SHP77 (cell line): ENCODE measurements at places on chromosomes 6 and 20.
A peak's percentile ranks its signal among the peaks of the same experiment; 100 is the strongest.

DNA sequence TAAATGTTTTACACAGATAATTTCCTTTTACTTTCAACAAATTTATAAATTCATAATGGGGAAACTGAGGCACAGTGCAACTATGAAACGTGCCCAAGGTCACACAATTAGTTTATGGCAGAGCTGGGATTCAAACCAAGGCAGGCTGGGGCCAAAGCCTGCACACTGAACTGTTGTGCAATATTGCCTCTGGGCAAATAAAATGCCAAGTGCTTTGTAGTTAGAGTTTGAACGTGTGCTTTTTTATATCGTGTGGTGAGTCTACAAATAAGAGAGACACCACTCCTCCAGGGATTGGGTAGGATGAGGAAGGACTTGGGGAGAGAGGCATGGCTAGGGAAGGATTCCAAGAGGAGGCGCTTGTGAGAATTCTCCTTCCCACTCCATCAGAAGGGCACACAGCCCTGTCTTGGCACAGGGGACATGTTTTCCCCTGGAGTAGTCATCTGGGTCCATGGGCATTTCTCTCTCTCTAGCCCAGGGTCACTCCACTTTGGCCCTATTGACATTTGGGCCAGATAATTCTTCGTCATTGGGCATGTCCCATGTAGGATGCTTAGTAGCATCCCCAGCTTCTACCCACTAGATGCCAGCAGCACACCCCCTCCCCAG lies 2.8 kb upstream of the CDH22 start:
- no peak for DNase-seq

DNA sequence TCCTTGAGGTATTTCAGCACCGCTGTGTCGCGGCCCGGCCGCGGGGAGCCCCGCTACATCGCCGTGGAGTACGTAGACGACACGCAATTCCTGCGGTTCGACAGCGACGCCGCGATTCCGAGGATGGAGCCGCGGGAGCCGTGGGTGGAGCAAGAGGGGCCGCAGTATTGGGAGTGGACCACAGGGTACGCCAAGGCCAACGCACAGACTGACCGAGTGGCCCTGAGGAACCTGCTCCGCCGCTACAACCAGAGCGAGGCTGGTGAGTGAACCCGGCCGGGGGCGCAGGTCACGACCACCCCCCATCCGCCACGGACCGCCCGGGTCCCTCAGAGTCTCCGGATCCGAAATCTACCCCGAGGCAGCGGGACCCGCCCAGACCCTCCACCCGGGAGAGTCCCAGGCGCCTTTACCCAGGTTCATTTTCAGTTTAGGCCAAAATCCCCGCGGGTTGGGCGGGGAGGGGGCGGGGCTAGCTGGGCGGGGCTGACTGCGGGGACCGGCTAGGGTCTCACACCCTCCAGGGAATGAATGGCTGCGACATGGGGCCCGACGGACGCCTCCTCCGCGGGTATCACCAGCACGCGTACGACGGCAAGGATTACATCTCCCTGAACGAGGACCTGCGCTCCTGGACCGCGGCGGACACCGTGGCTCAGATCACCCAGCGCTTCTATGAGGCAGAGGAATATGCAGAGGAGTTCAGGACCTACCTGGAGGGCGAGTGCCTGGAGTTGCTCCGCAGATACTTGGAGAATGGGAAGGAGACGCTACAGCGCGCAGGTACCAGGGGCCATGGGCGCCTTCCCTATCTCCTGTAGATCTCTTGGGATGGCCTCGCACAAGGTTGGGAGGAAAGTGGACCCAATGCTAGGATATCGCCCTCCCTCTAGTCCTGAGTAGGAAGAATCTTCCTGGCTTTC lies 693 bp downstream of the HLA-F start:
- no peak for DNase-seq

- DNase-seq = no peak
Measured at GRCh38 chr6:13741365-13741764, 29.7 kb upstream of the RANBP9 start.

DNA sequence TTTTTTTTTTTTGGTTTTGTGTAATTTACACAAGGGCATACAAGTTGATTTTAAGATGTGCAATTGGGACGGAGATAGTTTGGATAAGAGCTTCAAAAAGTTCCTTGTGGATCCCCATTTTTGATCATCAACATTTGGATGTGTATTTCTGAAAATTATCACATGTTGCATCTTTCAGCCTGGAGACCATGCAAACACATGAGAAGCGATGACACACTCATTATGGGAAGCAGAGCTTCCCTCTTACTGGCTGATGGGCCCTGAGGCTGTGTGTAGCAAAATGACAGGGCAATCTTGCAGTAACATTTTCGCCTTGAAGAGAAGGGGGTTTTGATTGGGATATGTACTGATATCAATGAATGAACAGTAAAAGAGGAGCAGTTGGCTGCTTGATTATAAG lies 22.0 kb upstream of the RIPK1 start:
- no peak for DNase-seq

DNA sequence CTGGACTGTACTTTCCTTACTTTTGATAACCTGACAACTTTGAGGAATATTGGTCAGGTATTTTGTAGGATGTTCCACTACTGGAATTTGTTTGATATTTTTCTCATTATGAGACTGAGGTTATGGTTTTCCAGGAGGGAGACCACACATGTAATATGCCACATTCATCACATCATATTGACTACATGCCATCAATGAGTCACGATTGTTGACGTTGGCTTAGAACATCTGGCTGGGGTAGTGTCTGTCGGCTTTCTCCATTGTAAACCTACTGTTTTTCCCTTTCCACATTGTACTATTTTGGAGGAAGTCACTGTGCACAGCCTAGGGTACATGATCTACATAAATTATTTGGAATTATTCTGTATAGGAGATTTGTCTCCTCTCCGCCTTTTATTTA lies 1.4 kb upstream of the STX11 start:
- DNase-seq = no peak

GRCh38 chr6:10278746-10279145 lies 136.1 kb downstream of the TFAP2A start:
- DNase-seq = no peak

GRCh38 chr20:14199111-14199510 lies 138.3 kb downstream of the FLRT3 start:
- DNase-seq = no peak

DNA sequence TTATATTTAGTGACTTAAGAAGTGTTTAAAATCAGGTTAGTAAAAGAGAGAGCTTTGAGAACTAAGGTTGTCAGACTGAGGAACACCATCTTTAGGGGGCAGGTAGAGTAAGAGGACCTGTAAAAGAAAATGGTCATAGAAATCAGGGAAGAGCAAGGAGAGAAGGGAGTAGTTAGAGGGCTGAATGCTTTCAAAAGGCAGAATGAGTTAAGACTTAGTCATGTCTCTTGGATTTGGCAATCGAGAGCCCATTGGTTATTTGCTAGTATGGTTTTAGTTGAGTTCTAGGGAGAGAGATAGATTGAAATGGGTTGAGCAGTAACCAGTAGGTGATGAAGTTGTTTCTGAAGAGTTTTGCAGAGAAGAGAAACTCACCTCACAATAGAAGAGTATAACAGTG lies 51.1 kb downstream of the RALGAPB start:
- no peak for DNase-seq

DNA sequence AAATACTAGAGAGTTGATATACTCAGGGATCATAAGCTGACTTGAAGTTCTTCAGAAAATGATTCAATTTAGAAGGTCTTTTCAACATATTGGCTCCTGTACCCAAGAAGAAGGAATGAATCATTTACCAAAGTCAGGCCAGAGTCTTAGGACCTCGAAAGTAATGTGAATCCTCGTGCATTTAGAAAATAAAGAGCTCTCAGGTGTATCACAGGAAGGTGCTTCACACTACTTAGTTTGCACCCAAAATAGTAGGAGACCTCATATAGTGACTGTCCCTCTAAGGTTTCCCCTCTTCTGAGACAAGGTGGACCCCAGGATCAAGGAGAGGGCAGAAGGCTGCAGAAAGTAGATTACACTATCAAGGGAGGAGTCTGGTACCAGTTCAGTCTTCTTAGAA lies 71.8 kb downstream of the F13A1 start:
- DNase-seq = no peak

GRCh38 chr6:111553580-111553979 lies 52.1 kb downstream of the TRAF3IP2 start:
- DNase-seq = no peak

DNA sequence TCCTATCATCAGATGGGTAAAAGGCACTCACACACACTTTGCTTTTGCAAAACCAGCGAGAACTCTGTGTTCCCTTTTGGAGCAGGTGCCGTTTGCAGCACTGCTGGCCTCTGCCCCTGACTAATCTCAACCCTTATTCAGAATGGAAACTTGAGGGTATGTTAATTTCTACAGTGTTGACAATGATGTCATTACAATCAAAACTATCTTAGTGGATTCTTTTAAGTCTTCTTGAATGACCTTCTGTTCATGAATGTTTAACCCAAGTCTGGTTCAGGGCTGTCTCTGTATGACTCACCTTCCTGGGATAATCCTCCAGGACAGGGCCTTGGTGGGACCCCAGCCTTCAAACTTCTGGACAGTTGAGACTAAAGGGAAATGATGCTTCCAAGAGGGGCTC lies 197.9 kb downstream of the CDH4 start:
- DNase-seq = no peak

- DNase-seq = no peak
Measured at GRCh38 chr6:169287675-169288074, 34.0 kb upstream of the THBS2 start.

GRCh38 chr20:53699906-53700305 lies 106.3 kb upstream of the ZNF217 start:
- DNase-seq = no peak

- no peak for DNase-seq
Measured at GRCh38 chr20:24935140-24935539, 13.9 kb upstream of the CST7 start.

DNA sequence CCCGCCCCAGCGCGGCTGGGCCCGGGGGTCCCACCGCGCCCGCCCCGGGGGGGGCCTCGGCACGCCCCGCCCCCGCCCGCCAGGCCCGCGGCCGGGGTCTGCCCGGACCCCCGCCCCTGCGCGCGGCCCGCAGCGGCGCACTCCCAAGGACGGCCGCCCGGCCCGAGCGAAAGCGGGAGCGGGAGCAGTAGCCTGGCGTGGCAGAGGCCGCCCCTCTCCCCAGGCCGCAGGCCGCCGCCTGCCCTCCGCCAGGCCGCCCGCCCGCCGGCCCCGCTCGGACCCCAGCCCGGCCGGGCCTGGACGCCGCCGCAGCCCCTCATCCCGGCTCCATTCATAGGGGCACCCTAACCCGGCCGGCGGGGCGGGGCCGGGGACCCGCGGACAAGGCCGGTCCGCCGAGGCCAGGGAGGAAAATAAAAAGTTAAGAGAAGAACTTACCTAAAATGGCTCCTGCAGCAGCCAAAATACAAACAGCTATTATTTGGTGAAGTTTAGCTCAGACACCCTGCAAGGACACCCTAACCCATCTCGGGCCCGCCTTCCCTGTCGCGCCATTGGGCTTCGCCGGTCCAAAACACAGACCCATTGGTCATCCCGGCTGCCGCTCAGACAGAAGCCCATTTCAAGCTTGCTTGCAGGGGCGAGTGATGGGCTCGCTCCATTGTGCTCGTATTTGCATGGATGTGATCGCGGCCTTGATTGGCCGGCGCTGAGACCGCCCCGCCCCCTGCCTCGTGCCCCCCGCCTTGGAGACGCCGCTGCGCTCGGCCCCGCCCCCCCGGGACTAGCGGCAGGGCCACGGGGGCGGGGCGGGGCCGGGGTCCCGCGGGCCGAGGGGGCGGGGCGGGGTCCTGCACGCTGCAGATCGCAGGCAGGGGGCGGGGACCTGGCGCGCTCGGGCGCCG lies at the start of gene CHD6:
CHD6 (minus strand) TSS at position 476 of the 905 bp plus-strand sequence. CDS start 67,040 bp downstream, outside the sequence.
- peak; percentile 99 for DNase-seq

DNA sequence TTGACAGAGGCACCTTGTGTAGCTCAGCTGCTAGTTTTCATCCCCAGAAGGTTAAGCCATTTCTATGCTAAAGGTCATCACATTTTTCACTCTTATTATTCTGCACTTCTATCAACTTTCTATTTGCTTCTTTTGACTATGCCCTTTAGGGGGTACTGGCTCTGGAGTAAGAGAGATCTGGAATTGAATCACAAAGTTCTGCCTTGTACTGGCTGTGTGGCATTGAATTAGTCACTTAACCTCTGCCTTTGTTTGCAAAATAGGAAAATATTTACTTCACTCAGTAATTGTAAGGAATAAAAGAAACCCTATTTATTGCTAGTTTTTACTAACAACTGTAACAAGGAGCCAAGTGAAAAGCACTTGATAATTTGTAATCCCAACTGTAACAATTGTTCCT lies 56.8 kb upstream of the MTRF1L start:
- no peak for DNase-seq

DNA sequence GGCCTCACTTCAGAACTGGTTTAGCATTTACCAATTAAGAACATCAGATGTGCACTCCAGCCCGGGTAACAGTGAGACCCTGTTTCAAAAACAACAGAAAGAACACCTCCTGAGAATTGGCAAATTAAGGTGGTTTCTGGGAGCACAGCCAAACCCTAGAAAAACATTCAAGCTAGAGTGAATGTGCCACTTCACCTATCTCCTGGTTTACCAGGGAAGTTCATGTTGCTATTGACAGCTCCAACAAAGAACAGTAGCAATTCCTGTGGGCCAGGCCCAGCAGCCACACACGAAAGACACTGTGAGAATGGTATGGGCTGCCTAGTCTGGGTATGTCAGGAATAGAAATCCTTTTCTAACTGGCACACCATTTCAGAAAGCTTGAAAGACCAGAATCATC lies 4.9 kb downstream of the POLR1C start:
- no peak for DNase-seq
